NCI-H1436 treated with DMSO at 0.1 percent for 48 hours (cell line): ENCODE measurements at places on chromosomes 1 and 21.

DNA sequence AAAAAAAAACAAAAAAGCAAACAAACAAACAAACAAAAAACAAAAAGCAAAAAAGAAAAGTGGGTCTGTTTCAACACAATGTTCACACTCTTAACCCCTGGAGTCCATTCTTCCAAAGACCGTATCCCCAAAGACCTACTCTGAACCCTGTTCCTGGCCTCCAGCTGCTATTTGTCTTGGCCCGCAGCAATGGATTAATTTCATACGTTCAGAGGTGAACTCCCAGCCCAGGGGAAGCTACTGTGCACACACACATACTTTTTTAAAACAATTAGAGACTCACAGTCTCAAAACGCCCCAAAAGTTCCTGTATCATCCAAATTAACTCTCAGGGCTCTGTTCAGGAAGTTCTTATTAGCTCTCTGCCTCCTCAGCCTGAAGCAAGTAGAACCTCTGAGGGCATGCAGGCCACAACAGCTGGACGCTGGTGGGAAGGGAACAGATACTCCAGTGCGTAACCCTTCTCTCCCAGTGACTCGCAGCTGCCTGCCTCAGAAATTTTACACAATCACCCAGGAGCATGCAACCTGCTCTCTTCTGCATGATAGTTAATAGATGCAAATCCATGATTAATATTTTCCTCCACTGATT lies 395.4 kb downstream of the RRAGC start:
- no peak for DNase-seq

DNA sequence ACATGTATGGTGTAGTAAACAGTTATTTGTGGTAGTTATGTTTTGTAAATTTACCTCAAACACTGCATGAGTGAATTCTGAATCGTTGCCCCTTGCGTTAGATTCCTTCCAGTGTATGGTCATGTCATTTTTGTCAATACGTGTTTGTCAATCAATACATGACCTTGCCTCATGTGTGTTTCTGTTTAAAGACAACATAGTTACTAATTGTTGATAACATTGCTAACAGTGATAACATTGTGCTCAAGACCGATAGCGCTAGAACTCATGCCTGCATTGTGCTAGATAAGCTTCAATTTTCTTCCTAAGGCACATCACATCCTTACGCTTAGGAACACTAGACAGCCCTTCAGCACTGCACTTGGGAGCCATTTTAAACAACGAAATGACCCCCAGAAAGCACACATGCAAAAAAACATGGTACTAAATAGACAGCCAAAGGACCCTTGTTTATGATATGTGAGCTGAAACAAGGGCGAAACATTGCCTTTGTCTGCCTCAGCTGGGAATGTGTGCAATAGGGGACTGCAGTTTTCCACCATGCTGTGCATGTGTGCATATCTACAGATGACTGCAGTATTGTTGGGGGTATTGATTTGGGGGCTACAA lies 37.3 kb downstream of the MRPS6 start:
- no peak for DNase-seq

- DNase-seq: no peak
Measured at GRCh38 chr1:71047635-71048607, at the start of gene PTGER3. PTGER3 (minus strand) TSS chr1:71047816; CDS start chr1:71047577, 239 bp downstream.

- DNase-seq: no peak
Measured at GRCh38 chr1:214404154-214404553, 123.2 kb downstream of the SMYD2 start.

GRCh38 chr1:214551436-214552173 lies at the start of gene PTPN14:
PTPN14 (minus strand) TSS chr1:214551602; CDS start chr1:214464803, 86,799 bp downstream.
- no peak for DNase-seq

DNA sequence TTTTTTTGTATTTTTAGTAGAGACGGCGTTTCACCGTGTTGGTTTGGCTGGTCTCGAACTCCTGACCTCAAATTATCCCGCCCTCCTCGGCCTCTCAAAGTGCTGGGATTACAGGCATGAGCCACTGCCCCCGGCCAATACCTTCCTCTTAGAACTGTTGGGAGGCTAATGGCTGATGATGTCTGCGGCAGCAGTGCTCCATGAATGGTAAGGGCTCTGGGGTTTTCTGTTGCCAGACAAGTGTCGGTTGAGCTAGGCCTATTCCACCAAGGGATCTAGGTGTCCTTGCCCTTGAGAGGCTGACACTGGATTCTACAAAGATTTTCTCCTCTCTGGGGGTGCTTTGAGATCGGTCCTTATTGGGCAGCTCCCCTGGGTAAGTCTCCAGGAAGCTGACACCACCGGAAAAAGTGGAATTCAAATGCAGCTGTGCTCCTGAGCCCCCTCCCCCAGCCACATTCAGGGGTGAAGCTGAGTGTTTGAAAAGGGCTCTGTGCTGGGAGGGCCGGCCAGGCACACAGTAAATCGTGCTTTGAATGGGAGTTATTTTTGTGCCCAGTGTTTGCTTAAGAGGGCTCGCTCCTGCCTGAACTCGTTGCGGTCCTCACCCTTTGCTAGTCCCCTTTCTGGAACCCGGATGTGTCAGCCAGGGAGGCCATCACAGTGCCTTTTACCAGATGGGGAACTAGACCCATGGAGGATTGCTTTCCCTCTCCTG lies 5.2 kb downstream of the SOX13 start:
- peak; percentile 74 for DNase-seq

DNA sequence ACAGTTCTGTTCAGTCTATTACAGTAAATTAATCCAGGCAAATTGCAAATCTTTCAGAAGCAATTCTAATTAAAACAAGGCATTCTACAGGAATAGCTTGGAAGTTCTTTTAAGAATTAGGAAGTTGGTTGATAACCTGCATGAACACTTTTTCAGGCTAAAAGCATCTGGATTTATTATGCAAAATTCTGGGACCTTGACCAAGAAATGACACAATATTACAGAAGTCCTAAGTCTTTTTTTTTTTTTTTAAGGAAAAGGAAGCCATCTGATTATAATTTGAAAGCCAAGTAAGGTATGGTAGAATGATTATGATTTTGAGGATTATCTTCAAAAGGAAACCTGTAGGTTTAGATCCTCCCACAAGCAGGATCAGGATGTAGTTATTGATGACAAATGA lies 74.7 kb upstream of the KCNK2 start:
- DNase-seq: no peak

GRCh38 chr1:239392271-239392670 lies 5.9 kb downstream of the CHRM3 start:
- DNase-seq: no peak

GRCh38 chr21:29671728-29672127 lies 268.1 kb downstream of the GRIK1 start:
- no peak for DNase-seq

- no peak for DNase-seq
Measured at GRCh38 chr1:89518221-89518631, 6.4 kb upstream of the LRRC8B start.

DNA sequence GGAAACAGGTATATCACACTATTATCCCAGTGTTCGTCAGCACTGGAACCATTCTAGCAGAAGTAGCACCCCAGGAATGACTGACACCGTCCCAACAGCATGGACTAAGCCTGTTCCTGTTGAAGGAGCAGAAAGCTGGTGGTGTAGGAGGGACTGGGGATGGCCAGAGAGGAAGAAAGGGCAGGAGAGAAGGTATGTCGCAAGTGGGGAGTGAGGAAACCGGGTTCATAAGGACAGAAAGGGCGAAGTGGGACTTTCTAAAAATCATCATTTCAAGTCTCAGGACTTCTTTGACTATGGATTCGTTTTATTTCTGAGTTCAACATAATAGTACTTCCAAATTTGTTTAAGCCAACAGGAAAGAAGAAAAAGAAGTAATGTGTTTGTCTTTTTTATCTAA lies 19.7 kb upstream of the MX1 start:
- no peak for DNase-seq

- no peak for DNase-seq
Measured at GRCh38 chr1:68112835-68113243, 62.4 kb upstream of the DIRAS3 start.

GRCh38 chr21:32190493-32191144 lies 88.2 kb downstream of the MIS18A start:
- DNase-seq: no peak

- DNase-seq: no peak
Measured at GRCh38 chr21:38774152-38774551, 31.6 kb upstream of the ETS2 start.

GRCh38 chr1:41072051-41072450 lies 50.5 kb upstream of the SLFNL1 start:
- no peak for DNase-seq

DNA sequence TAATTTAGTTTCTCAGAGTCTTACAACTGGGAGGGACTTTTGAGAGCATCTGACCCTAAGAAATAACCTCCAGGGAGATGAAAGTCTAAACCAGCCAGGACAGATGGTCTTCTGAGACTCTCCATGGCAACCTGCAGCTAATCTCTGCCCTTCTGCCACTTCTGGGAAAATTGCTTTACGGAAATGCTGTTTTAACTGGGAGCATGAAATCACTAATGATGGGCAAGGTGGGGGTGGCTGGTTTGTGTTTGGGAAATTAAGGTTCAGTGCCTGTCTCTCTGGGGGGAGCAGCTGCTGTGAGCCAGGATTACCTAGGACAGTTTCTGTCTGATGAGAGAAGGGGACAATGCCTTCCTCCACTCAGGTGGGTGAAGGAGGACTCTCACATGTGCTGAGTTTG lies 33.2 kb downstream of the ROR1 start:
- DNase-seq: no peak

DNA sequence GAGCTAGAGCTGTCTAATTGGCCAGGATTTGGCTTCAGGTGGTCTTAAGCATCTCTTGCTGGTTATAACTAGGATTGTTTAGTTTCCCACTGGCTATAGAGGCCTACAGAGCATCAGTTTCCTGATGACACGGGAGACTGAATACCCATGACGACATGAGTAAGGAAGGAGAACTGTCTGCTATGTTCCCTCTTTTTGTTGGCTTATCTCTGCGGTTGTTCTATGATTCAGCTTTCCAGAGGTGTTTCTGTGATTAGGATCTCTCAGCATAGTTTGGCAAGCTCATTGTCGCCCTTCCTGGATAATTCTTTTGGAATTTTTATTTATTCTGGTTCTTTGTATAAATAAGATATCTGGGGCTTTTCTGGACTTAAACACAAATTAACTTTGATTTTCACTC lies 163.4 kb downstream of the OLFM3 start:
- DNase-seq: no peak

DNA sequence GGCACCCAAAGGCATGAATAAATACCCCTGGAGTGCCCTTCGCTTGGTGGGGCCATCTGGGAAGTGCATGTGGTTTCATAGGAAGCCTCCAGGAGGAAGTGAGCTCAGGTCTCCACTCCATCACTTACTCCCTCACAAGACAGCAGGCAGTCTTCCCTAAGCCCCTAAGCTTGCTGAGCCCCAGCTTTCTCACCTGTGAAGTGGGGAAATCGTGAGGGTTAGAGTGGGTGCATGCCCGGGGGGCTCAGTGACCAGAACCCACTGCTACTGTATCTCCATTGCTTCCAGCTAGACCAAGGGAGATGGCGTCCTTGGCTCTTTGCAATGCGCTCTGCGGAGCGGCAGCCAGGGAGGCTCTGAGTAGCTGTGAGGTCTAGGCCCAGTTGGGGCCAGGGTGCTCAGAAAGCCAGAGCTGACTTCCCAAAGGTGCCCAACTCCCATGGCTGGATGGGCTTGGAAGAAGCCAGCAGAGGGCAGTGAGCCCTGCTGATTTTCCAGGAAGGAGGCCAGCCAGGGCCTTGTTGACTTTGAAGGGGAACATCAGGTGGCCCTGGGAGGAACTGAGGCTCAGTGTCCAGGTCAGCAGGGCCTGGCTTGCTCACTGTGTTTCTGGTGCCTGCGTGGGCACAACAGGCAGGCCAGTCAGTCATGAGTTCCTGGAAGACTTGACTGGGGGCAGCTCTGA lies 27.3 kb downstream of the CDCP2 start:
- DNase-seq: no peak

GRCh38 chr1:9455487-9456234 lies 83.6 kb upstream of the SLC25A33 start:
- no peak for DNase-seq

DNA sequence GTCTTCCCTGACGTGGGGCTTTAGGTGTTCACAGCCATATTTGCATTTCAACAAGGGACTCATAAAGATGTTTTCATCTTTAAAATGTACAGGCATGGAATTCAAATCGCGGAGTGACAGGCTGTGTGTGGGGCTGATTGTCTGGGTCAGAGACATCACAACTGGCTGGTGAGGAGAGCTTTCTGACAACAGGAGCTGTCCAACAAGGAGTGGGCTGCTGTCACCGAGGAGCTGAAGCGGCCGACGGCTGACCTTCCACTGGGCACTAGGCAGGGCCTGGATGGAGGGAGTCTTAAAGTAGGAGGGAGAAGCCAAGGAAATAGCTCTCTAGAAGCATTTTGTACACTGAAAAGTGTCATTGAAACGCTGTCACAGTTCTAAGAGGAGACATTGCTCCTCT lies 30.5 kb upstream of the SCMH1 start:
- no peak for DNase-seq

GRCh38 chr1:87735750-87736149 lies 407.1 kb downstream of the LMO4 start:
- DNase-seq: peak; percentile 65

- DNase-seq: no peak
Measured at GRCh38 chr1:169059421-169059820, 47.1 kb upstream of the ATP1B1 start.

- DNase-seq: no peak
Measured at GRCh38 chr21:36847189-36847588, 119.3 kb downstream of the HLCS start.

GRCh38 chr1:245205864-245206263 lies 51.1 kb downstream of the KIF26B start:
- no peak for DNase-seq

DNA sequence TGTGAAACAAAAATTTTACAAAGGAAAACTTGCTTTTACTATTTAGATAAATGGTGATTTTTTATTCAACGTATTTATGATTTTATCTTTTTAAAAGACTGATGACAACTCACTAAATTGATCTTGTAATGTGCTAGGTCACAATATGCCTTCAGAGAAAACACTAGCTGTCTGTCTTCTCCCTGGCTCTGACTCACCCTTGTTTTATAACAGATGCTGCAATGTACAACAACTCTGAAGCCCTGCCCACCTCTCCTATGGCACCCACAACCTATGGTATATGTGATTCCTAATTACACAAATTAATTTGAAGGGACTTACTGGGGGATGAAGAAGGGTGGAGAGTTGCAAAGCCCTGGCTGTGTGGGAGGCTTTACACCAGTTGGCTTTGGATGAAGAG lies 24.7 kb upstream of the HSD17B7 start:
- no peak for DNase-seq
